ENCODE measurements at places on chromosomes 12 and 14. TPM values are rescaled to one million over a fixed set of nuclear protein-coding genes. Genes with fewer than 3 reads are reported as not detected.

The SYNDIG1L gene
- not detected for polyA plus RNA-seq

The KRT6C gene
- not detected for polyA plus RNA-seq

The ENDOU gene
- not detected for polyA plus RNA-seq

The CARMIL3 gene
- 0.08 TPM for polyA plus RNA-seq

The NEUROD4 gene
- polyA plus RNA-seq, result not detected

The PROX2 gene
- polyA plus RNA-seq, result not detected

The OR6C65 gene
- polyA plus RNA-seq, result not detected

The GLIPR1L2 gene
- polyA plus RNA-seq, result 0.04 TPM

The P2RX7 gene
- 0.07 TPM for polyA plus RNA-seq

DNA sequence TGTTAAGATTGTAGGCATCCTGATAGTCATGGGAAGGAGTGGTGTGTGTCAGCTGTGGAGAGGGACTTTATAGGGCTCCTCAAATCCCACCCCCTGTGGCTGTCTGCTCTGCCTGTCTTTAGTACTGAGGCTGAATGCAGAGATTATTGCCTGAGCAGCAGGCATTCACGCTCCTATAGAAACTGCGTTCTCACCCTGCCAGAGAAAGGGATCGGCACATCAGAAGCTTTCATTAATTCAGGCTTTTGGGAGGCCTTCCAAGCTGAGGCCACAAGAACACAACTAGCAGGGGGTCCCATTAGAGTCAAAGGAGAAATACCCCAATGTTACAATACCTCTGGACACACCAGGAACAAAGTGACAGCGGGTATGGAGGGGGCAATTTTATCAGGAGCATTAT is 12.6 kb downstream of the KCNK10 start:
- DNase-seq, result no peak

DNA sequence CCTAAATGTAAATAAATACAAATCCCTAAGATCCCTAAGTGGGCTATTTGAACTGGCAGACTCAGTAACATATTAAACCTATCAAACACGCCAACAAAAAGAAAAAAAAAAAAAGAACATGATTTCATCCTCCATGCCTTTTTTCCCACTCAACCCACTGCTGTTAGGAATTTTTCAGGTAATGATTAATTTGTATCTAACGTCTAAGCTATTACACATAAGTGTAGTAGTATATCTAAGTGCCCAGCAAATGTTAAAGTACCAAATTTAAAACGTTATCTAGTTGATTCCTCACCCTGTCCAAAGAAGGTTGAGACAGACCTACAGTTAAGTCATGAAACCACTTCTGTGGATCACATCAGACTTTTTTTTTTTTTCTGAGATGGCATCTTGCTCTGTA is 16.4 kb upstream of the ARID4A start:
- no peak for DNase-seq

DNA sequence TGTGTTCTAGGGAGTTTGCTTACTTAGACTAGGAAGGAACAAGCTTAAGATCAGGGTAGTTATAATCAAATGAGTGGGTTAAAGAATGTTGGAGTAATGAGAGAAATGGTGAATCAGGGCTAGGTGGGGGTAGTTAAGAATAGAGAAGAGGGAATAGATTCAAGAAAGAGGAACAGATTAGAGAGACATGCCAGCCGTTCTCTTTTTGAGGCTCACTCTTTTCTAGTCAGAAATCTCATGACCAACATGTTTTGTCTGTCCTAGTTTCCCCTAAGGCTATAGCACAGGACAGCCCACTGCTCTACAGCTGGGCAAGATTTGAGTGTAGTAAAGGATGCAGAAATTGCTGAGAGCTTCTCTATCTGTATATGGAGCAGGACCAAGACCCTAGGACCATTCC is 258.4 kb downstream of the AKAP6 start:
- DNase-seq, result no peak

DNA sequence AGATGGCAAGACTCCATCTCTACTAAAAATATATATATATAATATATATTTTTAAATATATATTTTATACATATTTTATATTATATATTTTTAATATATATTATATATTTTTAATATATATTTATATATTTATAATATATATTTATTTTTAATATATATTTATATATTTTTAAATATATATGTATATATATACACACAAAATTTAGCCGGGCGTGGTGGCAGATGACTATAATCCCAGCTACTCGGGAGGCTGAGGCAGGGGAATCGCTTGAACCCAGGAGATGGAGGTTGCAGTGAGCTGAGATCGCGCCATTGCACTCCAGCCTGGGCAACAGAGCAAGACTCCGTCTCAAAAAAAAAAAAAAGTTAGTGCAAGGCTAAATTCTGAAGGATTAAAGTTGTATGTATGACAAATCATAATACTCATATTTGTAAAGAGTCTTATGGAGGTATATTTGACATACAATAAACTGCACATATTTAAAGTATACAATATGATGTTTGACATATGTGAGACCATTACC is 7.7 kb upstream of the TDG start:
- no peak for DNase-seq

DNA sequence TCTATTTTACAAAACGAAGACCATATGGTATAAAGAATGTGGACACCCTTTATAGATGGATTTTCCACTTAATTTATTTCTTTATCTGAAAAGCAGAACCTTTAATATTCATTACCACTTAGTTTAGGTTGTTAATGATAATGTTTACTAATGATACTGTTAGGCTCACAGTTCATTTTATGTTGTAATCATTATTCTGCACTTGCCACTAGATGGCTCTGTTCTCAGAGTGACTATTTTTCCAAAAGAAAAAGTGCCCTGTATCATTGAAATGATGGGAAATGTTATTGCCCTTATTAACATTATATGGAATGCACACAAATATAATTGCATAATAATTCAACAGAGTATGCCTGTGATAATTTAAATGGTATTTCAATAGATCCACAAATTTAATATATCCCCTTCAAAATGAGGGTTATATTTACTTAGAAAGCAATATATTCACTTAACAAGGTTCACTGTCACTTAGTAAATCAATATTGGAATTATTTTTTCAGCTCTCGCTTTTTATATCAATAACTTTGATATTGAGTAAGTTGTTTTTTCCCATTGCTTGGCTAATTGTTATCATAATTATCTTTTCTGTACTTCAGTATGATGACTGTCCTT is 95.7 kb downstream of the PDE3A start:
- no peak for DNase-seq

GRCh38 chr12:64656429-64656828 is 46.1 kb downstream of the RASSF3 start:
- no peak for DNase-seq

DNA sequence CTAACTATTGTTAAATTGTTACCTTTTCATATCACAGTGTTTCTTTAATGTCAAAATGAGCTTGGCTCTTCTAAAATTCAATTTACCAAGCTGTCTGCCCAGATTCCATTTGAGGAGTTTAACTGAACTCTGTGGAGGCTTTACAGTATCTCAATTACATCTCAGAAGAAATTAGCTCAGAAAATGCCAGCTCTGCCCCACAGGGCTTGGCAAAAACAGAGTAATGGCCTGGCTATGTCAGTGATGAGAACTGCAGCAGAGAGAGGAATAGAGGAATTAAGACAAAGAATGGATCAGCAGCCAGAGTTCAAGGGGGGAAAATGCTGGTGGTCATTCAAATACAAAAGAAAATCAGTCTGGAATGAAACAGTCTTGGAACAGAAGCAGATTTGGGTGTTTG is 15.8 kb upstream of the TMTC1 start:
- DNase-seq, result no peak

DNA sequence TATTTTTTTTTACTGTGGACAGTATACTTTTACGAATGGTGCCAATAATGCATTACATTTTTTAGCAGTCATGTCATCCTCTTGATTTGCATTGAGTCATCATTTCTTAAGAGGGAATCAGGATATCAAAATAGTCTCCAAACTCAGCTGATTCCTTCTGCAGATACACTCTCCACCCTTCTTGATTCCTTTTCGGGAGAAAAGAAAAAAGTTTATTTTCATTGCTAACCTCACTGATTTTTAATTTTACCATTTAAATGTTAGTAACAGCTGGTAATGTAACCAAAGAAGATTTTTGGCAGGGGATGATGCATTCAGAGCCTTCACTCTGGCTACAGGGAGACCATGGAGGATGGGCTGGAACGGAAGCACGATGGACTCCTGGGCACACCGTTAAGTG is 47.5 kb downstream of the MRPL42 start:
- DNase-seq, result no peak

- no peak for DNase-seq
These were observed 13.0 kb downstream of the TBPL2 start for GRCh38 chr14:55427439-55427838.

- DNase-seq, result peak; percentile 19
These were observed 5.7 kb downstream of the SLC8B1 start for GRCh38 chr12:113329022-113329790.

DNA sequence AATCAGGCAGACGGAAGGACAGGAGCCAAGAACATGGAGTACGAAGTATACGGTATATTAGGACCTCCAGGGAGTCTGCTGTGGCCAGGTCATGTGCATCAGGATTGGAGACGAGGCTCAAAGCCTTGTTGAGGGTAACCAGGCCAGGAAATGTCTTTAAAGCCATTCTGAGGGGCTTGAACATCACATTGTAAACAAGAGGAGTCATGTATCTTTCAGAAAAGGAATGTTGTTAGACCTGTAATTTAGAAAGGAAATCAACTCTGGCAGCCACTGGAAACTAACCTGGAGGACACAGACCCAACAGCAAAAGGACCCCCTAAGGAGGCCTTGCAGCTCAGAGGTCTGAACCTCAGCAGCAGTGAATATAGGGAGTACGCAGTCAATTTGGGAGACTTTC is 7.5 kb downstream of the MAP3K9 start:
- no peak for DNase-seq

DNA sequence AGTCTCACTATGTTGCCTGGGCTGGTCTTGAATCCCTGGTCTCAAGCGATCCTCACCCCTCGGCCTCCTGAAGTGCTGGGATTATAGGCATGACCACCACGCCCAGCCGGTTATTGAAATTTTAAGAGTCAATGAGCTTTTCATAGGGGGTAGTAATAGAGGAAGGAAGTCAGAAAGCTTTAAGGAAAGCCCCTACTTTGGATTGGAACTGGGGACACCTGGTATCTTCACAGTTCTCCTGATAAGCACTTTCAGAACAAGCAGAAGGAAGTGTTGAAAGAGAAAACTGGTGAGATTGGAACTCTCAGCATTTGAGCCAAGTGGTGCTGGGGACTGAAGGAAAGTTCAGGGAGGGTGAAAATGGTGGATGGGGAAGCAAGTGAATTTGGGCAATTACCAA is 5.1 kb downstream of the SLC4A8 start:
- no peak for DNase-seq

GRCh38 chr14:96588410-96589257 is 86.5 kb downstream of the PAPOLA start:
- no peak for DNase-seq

Data from psoas muscle (tissue), 8 donors.